ENCODE measurements at places on chromosomes 1 and 21.

DNA sequence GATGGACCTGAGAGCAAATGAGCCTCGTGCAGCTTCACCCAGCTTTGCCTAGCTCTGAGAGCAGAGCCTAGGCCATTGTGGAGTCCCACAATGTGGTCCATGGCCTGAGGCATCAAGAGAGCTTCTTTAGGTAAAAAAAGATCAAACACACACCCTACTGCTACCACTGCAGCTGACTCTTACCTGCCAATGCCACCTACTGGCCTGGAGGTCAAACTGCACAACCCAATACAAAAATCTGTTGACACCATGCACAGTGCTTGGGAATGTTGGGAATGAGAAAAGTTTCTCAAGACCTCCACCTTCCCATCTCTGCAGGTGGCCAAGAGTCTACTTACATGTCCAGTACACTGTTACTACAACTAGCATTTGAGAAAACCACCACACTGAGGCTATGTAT is 60.6 kb downstream of the UCHL5 start:
- DNase-seq: no peak

DNA sequence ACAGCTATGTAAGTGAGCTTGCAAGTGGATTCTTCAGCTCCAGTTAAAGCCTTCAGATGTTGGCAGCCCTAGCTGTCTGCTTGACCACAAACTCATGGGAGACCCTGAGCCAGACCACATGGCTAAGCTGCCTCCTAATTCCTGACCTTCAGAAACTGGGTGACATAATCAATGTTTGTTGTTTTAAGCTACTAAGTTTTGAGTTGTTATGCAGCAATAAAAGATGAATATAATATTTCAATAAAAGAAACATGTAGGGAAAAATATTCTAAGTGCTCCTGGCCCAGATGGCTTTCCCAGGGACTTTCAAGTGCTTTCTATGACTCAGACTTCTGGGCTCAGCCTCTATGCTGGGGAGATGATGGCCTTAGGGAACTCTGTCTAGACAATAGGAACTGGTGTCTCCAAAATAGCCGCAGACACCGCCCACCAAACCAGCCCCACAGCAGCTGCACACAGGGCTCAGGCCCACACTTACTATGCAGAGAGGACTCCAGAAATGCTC is 20.3 kb upstream of the AZIN2 start:
- DNase-seq: no peak

DNA sequence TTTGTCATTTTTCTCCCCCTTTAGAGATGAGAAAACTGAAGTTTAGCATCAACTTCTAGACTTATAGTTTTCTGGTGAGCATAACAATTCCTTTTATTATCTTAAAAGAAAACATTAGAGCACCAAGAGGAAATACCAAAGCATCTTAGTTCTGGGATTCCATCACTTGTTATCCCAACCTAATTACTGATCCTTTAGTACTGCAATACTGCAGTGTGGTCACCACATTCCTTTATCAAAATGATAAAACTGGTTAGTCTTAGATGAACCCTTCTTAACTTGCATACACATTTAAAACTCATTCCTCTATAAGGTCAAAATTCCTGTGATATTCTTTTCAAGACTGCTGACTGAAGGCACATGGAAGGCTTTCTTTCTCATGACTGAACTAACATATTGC is 23.1 kb downstream of the SOD1 start:
- DNase-seq: no peak

DNA sequence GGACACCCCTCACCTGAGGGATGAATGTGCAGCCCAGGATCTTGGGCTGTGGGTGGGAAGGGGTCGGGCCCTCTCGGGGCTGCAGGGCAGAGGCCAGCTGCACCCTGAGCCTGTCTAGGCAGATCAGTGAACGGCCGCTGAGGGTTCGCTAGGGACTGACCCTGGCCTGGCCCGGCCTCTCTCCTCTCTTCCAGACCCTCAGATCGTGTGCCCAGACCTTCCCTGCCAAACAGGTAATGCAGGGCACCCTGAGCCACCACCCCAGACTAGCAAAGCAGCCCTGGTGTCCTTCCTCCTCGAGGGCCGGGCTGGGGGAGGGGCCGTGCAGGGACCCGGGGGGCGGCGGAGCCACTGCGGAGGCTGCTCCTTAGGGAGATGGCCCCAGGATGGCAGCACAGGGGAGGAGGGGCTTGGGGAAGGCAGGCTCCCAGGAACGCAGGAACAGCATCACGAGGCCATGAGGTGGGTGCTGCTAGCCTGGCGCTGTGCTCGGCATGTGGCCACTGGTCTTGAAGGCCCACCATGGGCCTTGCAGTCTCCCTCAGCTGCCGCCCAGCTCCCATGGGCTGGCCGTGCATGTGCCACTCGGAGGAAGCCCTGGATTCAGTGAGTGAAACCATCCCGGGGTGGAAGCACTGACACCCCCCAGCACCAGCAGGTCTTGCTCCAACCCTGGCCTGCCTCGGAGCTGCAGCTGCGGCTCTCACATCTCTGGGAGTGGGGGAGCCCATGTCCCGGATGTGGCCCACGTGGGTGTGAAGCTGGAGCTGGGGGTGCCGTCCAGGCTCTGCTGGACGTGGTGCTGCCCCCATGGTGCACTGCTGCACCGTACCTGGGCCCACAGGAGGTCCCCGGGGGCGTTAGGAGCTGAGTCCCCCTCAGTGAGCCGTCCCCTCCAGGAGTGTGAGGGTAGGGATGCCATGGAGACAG is 28.7 kb downstream of the COL6A2 start:
- no peak for DNase-seq

GRCh38 chr1:206668874-206669410 is 15.8 kb upstream of the MAPKAPK2 start:
- DNase-seq: no peak

GRCh38 chr1:231315887-231316286 is 21.8 kb downstream of the EXOC8 start:
- no peak for DNase-seq

DNA sequence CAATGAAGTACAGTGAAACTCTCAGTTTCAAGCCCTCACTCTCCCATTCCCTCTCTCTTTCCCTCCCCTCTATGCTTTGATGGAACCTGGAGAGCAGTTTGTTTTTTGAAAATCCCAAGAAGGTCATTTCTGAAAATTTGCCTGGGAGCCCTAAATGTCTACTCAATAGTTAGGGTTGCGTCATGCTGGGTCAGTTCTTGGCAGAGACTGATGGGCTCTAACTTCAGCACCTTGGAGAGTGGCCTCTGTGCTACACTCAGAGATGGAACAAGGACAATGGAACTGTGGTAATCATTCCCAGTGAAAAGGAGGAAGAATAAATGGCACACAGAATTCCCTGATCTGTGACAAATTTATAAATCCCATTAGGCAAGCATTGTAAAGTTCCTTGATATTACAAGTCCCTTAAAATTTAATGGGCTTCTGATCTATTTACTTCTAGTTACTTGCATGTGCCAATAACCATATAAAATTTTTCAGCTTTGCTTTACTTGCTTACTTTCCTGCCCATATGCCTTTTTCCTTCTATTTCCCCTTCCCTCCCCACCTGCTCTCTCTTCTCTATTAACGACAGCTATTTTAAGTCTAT is 182.9 kb upstream of the KCND3 start:
- peak; percentile 5 for DNase-seq
